GM12865 (cell line): ENCODE measurements at places on chromosomes 7 and 10.

DNA sequence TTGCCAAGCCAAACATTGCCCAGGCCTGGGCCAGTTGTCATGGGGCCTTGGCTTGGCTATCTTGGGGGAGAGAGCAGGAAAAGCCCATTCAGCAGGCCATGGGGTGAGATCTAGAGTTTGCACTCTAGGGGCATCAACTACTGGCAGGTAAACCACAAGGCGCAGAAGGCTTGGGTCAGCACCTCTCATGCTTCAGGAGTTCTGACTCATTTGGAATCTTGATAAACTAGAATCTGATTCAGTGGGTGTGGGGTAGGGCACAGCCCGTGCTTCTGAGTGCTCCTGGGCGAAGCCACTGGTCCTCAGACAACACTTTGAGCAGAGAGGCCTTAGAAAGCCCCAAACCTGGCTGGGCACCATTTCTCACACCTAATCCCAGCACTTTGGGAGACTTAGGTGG is 81.1 kb downstream of the RGS10 start:
- peak; percentile 69 for DNase-seq

DNA sequence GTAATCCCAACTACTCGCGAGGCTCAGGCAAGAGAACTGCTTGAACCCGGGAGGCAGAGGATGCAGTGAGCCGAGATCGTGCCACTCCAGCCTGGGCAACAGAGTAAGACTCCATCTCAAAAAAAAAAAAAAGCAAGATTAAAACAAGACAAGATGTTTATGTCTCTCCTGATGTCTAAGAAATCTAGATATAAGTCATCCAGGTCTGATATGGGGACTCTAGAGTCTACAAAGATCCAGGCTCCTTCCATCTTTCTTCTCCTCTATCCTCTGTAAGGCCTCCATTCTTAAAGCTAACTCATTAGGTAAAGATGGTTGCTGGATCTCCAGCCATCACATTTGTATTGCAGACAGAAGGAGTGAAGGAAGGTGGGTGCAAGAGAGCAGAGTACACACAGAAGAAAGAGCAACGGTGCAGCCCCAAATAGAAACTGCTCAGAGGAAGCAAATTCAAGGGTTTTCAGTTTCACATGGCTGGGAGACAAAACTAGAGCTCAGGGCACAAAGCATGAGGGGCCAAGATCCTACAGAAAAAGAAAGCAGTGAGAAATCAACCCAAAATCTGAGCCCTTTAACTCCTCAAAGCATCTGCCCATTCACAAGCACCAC is 57.6 kb downstream of the USP6NL start:
- DNase-seq = peak; percentile 92

DNA sequence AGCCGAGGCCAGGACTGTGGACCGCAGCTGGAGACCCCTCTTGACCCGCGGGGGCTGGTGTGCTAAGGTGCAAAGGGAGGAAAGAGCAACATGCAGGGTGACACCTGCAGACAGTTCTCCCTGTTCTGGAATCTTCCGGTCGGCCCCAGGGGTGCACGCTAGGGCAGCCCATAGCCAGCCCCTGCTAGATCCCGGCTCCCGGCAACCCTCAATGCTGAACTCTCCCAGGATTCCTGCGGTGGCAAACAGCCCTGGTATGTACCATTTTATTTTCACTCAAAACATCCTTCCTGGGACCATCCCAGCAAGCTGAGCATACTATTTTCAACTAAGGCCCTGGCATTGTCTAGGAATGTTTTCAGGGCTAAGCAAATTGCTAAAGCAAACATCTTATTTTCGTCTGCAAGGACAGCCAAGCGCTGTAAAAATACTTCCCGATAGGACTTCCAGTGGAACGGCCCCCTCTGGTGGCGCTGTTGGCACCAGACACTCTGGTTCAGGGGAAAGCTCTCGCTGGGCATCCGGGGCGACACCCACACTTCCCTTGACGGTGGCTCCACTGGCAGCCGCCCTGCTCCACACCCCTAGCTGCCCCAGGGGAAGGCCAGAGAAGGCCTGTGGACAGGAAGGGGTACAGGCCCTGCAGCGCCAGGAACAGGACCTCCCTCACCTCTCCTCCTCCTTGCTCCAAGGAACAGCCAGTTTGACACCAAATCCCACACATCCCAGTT is 99.4 kb downstream of the CTBP2 start:
- peak; percentile 50 for DNase-seq

- DNase-seq = peak; percentile 93
Observed at GRCh38 chr10:26430641-26431163, 7.4 kb upstream of the APBB1IP start.

DNA sequence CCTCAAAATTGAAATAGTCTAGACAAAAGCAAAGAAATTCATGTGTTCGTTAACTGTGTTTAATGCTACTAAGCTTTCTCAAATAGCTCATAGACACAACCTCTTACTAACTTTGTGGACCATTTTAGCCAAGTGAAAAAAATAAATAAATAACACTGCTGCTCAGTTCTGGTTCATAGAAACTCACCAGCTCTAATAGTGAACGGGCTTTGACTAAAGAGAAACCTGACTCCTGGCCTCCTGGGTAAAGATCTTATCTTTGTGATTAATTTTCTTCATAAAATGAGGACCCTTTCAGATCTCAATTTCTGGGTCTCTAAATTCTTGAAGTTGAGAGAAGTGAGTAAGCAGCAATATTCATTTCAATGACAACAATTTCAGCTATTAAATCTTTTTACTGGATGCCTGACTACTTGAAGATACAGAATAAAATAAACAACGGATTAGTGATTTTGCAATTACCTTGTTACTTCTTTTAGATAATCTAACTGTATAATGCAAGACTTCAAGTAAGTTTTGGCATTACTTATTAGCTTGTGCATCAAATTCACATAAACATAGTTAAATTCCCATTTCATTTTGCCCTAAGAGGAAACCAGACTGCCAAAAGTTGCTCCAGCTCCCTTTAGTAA is 3.1 kb downstream of the CADPS2 start:
- no peak for DNase-seq

DNA sequence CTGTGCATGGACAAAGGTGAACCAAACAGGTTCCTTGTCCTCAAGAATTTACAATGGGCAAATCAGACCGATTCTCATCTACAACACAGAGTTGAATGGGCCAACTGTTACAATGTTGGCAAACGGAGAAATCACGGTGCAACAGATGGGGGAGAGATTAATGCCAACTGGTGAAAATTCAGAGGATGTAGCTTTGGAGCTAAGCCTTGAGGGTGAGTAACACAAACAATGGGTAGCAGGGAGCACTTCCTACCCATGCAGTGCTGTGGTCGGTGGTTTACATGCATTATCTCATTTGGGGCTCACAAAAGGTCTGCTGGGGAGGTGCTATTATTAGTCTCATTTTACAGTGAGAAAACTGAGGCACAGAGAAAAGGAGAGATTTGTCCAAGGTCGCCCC is 902 bp upstream of the NFE2L3 start:
- DNase-seq = no peak

- peak; percentile 40 for DNase-seq
Observed at GRCh38 chr7:95199779-95200558, 124.4 kb downstream of the PON1 start.

- DNase-seq = no peak
Observed at GRCh38 chr10:29924436-29924835, 134.9 kb downstream of the JCAD start.

- DNase-seq = no peak
Observed at GRCh38 chr7:22610263-22610662, 110.3 kb upstream of the STEAP1B start.

- no peak for DNase-seq
Observed at GRCh38 chr7:137574812-137575211, 231.3 kb upstream of the PTN start.

- DNase-seq = peak; percentile 74
Observed at GRCh38 chr7:25069900-25070443, 55.1 kb downstream of the CYCS start.

DNA sequence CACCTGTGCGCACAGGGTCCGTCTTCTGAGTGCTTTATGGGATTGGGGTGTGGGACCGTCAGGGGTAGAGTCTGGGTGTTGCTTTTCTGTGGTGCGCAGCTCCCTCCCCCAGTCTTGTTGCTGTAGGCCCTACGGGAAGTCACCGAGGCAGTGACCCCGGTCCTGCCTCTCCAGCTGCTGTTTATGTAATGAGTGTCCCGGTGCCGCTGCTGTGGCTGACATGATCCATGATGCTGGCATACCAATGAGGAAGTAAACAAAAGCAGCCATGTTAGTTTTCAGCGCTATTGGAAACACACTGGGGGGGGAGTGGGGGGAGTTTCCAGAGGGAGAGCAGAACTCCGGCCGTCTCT is 1.1 kb downstream of the TRIM8 start:
- peak; percentile 76 for DNase-seq

DNA sequence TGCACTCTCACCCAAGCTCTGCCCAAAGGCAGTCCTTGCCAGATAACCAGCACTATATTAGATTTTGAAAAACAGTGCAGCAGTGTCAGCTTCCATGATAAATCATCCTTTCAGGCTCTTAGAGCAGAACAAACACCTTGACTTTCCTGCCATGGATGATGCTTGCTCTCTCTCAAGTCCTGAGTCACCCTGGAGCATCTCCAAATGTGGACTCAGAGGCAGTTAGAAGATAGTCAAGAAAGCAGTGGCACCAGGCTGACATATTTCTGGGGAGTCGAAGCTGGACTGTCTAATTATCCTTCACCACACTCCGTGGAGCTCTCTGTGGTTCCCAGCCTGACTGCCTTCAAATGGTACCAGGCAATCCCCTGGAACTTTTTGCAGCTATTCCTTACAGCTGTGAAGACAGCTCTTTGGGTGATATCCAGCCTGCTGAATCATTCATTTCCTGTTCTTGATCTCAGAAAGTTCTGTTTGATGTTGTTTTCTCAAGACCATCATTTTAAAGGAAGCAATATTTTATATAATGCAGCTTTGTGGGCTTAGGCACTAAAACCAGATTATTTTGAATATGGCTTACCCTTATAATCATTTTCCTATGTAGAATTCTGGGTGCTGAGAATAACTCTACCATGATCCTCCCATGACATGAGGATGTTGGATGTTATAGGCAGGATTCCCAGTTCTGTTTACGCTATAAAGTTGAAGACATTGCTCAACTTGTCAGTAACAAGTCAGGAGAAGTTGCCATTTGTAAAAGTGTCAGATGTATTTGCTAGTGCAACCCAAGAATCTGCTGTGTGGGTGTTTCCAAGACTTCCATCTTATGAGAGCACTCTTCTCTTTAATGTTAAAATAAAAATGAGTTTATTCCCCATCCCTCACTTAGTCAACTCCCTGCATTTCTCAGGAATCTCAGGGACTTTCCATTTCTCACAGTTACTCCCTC is 233.8 kb downstream of the C7orf25 start:
- no peak for DNase-seq

DNA sequence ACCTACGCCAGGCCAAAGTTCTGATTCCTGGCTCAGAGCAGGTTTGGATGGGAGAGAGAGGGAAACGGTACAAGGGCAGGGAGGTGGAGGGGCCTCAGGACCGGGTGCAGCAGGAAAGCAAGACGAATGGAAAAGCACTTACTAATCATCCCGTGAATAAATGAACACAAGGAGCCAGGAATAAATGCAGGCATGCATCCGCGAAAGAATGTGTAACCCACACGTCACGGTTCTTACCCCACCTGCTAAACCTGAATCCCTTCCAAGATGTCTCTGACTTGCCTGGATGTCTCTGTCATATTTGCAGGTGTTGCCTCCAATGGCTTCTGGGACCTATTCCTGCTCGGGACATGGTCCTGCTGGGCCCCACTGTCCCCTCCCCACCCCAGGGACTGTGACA is 335.2 kb upstream of the RNF32 start:
- DNase-seq = no peak

DNA sequence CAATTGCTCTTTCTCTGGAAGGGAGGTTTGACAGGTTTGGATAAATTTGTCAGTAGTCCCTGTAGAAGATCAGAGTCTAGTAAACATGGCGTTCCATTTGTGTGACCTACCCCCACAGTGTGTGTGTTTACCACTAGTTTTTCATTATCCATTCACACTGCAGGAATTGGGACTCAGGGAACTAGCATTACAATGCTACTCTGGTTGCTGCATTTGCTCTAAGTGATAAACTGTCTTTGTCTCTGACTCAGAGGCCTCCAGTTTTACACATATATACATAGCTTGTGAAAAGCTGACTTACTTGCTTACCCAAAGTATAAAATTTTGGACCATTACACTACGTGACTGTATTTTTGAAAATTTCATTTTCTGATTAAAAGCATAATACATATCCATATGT is 1604.0 kb downstream of the REEP3 start:
- no peak for DNase-seq
